ENCODE measurements at places on chromosomes 4 and X. TPM values are rescaled to one million over a fixed set of nuclear protein-coding genes. Genes with fewer than 3 reads are reported as not detected.

KIAA1210 gene
- 234 TPM for total RNA-seq

P2RY10 gene
- total RNA-seq: 0.96 TPM

SLC9B1 gene
- 9.3 TPM for total RNA-seq

FGF5 gene
- not detected for total RNA-seq

GRCh38 chr4:121789960-121790829, 10.9 kb upstream of the EXOSC9 start:
- no peaks in the 10 kb centered on the region for H3K36me3 ChIP-seq
- H3K4me3 ChIP-seq: no peak overlapping the region
- H3K27me3 ChIP-seq: no peaks in the 10 kb centered on the region
- DNase-seq: no peak
- H3K27ac ChIP-seq: no peak overlapping the region

GRCh38 chr4:149836546-149836945, 20.9 kb upstream of the IQCM start:
- no peaks in the 10 kb centered on the region for H3K4me1 ChIP-seq
- H3K4me3 ChIP-seq: no peak overlapping the region
- H3K27ac ChIP-seq: no peak overlapping the region
- no peak for DNase-seq

- no peak for DNase-seq
- no peaks in the 10 kb centered on the region for H3K27me3 ChIP-seq
- H3K27ac ChIP-seq: no peak overlapping the region
- no peaks in the 10 kb centered on the region for H3K36me3 ChIP-seq
- H3K4me1 ChIP-seq: no peaks in the 10 kb centered on the region
Measured at GRCh38 chr4:36333303-36333877, 52.0 kb downstream of the DTHD1 start.

DNA sequence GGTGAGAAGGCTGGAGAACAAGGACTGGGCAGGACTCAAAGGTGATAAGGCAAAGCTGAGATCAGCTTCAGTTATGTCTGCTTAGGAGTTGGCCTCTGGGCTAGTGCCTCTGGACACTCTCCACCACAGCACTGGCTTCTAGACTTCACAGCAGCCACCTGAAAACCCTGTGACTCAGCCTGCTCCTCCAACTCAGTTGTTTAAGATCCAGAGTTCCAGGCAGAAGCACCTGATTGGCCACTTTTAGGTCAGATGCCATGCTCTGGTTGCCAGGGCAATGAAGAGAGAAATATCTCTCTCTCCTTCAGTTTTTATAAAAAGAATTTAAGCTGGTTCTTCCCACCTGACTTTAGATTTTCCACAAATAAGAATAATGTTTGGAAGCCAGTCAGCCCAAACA, 47.9 kb upstream of the BLTP1 start:
- no peaks in the 10 kb centered on the region for H3K36me3 ChIP-seq
- H3K27ac ChIP-seq: no peak overlapping the region

- H3K4me3 ChIP-seq: no peak overlapping the region
- no peaks in the 10 kb centered on the region for H3K27me3 ChIP-seq
- DNase-seq: no peak
- H3K27ac ChIP-seq: peak overlapping the region; percentile 55
Measured at GRCh38 chr4:76564123-76564915, 129.3 kb downstream of the SHROOM3 start.

- H3K36me3 ChIP-seq: no peaks in the 10 kb centered on the region
- no peak overlapping the region for H3K27ac ChIP-seq
- DNase-seq: no peak
- H3K4me1 ChIP-seq: no peaks in the 10 kb centered on the region
- H3K27me3 ChIP-seq: no peaks in the 10 kb centered on the region
Measured at GRCh38 chr4:75344915-75345314, 169.3 kb downstream of the RCHY1 start.

- no peak overlapping the region for H3K27ac ChIP-seq
- no peak for DNase-seq
- H3K4me3 ChIP-seq: no peak overlapping the region
- no peaks in the 10 kb centered on the region for H3K4me1 ChIP-seq
Measured at GRCh38 chr4:148333265-148333664, 108.9 kb downstream of the NR3C2 start.

DNA sequence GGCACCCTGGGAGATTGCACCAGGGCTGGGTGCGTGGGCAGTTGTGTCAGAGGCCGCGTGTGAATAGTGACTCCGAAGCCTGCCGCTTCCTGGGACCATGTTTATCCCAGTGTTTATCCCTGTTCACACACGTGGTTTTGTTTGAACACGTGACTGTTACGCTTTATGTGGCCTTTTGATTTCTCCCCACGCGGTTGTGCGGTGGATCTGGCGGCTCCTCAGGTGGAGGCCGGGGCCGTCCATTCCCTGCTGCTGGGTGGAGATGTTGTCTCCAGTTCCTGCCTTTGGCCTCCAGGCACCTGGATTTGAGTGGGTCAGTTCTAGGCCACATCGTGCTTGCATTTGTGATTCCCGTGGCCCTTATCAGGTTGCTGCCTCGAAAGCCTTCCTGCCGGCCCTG, 35.1 kb downstream of the NELFA start:
- H3K4me1 ChIP-seq: no peaks in the 10 kb centered on the region
- no peaks in the 10 kb centered on the region for H3K27me3 ChIP-seq
- no peak overlapping the region for H3K27ac ChIP-seq
- no peaks in the 10 kb centered on the region for H3K36me3 ChIP-seq
- no peak for DNase-seq

GRCh38 chrX:3295731-3296130, 50.7 kb downstream of the MXRA5 start:
- H3K4me1 ChIP-seq: no peaks in the 10 kb centered on the region
- no peak overlapping the region for H3K4me3 ChIP-seq
- no peak overlapping the region for H3K27ac ChIP-seq
- no peaks in the 10 kb centered on the region for H3K27me3 ChIP-seq

DNA sequence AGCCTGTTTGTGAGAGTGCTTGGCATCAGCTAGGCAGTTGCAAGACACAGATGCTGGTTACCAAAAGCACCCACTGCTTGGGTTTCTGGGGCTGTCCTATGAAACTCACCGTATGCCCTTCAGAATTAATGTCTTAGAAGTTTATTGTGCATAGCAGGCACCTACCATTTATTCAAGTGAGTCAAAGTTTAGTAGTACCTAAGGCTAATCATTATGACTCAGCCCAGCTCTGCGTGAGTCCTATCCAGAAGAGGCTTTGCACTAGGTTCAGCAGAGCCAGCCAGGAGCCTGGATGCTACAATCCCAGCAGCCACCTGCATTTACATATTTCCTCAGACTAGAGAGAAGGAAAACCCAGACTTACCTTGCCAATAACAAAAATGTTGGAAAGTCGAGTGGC, 4.2 kb downstream of the RPS4X start:
- DNase-seq: no peak
- H3K4me1 ChIP-seq: no peaks in the 10 kb centered on the region
- no peak overlapping the region for H3K4me3 ChIP-seq
- H3K27ac ChIP-seq: no peak overlapping the region
- H3K27me3 ChIP-seq: no peaks in the 10 kb centered on the region

GRCh38 chr4:9899306-9900055, 118.0 kb downstream of the DRD5 start:
- DNase-seq: no peak
- no peaks in the 10 kb centered on the region for H3K4me1 ChIP-seq
- no peaks in the 10 kb centered on the region for H3K27me3 ChIP-seq
- no peaks in the 10 kb centered on the region for H3K36me3 ChIP-seq

DNA sequence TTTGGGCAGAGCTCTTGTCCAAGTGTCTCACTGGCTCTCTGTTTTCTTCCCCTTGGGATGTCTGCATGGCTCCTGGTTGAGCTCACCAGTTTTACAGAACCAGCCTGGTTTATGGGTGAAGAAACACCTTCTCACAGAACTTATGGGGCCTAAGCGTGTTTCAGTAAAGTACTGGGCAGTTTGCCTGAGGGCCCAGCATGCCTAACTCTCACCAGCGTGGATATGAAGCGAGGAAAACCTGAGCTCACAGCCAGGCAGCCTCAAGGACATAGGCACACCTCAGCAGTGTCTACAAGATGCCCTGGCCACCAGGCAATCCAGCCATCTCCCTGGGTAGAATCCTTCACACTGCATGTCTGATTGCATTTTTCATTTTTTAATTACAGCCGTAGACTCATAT, 9.2 kb downstream of the NHSL2 start:
- no peak overlapping the region for H3K4me3 ChIP-seq
- no peak for DNase-seq
- H3K4me1 ChIP-seq: no peaks in the 10 kb centered on the region
- H3K36me3 ChIP-seq: no peaks in the 10 kb centered on the region
- no peaks in the 10 kb centered on the region for H3K27me3 ChIP-seq

- DNase-seq: no peak
- no peak overlapping the region for H3K27ac ChIP-seq
- H3K4me1 ChIP-seq: no peaks in the 10 kb centered on the region
- no peaks in the 10 kb centered on the region for H3K27me3 ChIP-seq
- no peaks in the 10 kb centered on the region for H3K36me3 ChIP-seq
Measured at GRCh38 chrX:16465081-16465876, 184.7 kb upstream of the S100G start.

- no peaks in the 10 kb centered on the region for H3K36me3 ChIP-seq
- H3K27me3 ChIP-seq: no peaks in the 10 kb centered on the region
- no peak for DNase-seq
- no peak overlapping the region for H3K27ac ChIP-seq
- H3K4me3 ChIP-seq: no peak overlapping the region
- H3K4me1 ChIP-seq: no peaks in the 10 kb centered on the region
Measured at GRCh38 chr4:136012220-136012619, 1520.1 kb downstream of the PCDH18 start.

DNA sequence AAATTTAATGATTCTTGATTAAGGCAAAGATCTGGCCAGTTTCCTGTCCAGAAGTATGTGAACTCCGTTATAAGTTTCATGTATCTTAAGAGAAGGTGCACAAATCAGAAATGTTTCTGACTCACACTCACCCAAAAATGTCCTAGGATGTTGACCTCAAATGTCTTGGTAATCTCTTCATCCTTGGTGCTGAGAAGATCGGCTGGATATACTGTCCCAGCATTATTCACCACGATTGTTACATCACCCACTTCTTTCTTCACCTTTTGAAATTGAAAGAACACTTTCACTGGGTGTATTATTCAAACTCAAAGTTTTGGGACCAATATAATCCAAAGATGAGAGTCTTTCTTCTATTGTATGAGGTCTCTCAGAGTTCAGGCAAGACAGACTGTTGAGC, 5.7 kb downstream of the HSD17B13 start:
- no peaks in the 10 kb centered on the region for H3K27me3 ChIP-seq
- no peaks in the 10 kb centered on the region for H3K4me1 ChIP-seq
- H3K36me3 ChIP-seq: no peaks in the 10 kb centered on the region
- H3K27ac ChIP-seq: no peak overlapping the region
